ENCODE measurements at places on chromosomes 13 and 19.

- no peaks in the 10 kb centered on the region for H3K36me3 ChIP-seq
- no peak for DNase-seq
Measured at GRCh38 chr13:30113551-30113950, 193.8 kb downstream of the KATNAL1 start.

DNA sequence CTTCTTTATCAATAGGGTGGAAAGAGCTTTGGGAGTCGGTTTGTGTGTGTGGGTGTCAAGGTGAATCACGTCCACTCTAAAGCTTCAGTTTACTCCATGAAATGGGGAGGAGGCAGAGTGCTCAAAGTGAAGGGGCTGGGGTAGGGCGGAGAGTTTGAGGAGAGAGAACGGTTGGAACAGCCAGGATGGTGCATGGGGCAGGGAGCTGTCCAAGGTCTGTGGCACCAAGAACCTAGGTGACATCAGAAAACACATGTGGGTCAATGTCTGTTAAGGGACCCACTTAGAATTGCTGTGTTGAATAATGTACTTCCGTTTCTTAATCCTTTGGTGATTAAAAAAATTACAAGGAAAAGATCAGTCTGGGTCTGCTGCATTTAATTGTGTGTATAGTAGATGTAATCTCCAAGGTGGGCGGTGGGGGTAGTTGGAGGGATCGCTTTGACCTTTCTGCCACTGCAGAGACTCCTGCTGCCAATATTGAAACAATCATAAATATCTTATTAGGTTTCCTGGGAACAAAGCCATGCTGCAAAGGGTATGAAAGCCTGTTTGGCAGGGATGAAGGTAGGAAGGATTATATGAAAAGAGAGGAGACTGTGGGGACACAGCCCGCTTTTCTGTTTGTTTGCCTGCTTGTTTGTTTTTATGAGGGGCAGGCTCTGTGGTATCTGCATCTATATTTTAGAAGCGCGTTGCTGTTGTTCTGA lies 122.3 kb downstream of the ATP8A2 start:
- DNase-seq = no peak
- H3K4me1 ChIP-seq = no peaks in the 10 kb centered on the region
- no peaks in the 10 kb centered on the region for H3K36me3 ChIP-seq
- no peak overlapping the region for H3K4me3 ChIP-seq

DNA sequence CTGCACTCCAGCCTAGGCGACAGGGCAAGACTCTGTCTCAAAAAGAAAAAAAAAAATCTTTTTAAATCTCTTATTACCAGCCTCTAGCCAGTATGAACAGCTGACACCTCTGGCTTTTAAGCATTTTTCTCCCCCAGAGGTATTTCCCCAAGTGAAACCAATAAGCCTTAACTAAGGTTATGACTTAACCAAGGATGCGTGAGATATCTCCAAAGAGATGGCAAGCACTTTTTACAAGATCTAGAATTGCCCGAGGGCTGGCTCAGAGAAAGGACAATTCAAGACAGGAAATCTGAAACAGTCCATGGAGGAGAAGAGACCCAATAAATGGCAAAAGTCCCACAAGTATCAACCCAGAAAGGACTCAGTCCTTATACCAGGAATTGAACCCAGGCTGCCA lies 362.1 kb downstream of the FOXO1 start:
- DNase-seq = no peak
- no peaks in the 10 kb centered on the region for H3K4me1 ChIP-seq
- no peak overlapping the region for H3K27ac ChIP-seq
- H3K36me3 ChIP-seq = no peaks in the 10 kb centered on the region
- H3K27me3 ChIP-seq = no peaks in the 10 kb centered on the region
- H3K4me3 ChIP-seq = no peak overlapping the region

DNA sequence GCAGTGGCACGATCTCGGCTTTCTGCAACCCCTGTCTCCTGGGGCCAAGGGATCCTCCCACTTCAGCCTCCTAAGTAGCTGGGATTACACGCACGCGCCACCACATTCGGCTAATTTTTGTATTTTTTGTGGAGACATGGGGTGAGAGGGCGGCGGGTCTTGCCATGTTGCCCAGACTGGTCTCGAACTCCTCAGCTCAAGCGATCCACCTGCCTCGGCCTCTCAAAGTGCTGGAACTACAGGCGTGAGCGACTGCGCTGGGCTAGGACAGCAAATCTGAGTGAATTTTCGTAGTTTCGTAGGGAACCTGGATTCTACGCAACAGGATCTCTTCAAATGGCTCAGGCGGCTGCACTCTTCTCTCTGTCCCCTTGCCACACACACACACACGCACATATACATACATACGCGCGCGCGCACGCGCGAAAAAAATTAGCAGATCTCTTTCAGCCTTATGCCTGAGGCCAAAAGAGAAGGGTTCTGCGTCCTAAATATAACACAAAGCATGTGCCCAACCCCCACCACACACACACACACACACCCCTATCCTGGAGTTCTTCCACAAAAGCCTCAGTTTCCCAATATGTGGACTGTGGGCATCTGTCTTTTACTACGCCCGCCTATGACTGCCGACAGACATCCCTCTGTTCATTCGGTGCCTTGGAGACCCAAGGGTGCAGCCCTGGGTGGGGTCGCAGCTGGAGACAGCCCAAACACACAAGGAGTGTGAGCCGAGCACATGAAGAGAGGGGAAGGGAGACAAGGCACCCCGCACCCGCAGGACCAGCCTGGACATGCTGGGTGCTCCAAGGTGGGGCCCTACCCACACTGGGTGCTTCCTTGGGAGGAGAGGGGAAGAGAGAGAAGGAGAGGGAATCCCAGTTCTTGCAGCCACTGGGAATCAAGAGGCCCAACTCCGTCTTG lies 616 bp downstream of the PINLYP start:
- DNase-seq = no peak
- no peaks in the 10 kb centered on the region for H3K27me3 ChIP-seq
- H3K4me1 ChIP-seq = peaks cover 15% of the 10 kb centered on the region
- no peaks in the 10 kb centered on the region for H3K36me3 ChIP-seq
- H3K4me3 ChIP-seq = peak overlapping the region; percentile 98

GRCh38 chr13:36418022-36418805 lies 14.1 kb upstream of the CCNA1 start:
- no peak overlapping the region for H3K27ac ChIP-seq
- H3K4me3 ChIP-seq = no peak overlapping the region
- DNase-seq = no peak
- no peaks in the 10 kb centered on the region for H3K4me1 ChIP-seq
- H3K36me3 ChIP-seq = no peaks in the 10 kb centered on the region

DNA sequence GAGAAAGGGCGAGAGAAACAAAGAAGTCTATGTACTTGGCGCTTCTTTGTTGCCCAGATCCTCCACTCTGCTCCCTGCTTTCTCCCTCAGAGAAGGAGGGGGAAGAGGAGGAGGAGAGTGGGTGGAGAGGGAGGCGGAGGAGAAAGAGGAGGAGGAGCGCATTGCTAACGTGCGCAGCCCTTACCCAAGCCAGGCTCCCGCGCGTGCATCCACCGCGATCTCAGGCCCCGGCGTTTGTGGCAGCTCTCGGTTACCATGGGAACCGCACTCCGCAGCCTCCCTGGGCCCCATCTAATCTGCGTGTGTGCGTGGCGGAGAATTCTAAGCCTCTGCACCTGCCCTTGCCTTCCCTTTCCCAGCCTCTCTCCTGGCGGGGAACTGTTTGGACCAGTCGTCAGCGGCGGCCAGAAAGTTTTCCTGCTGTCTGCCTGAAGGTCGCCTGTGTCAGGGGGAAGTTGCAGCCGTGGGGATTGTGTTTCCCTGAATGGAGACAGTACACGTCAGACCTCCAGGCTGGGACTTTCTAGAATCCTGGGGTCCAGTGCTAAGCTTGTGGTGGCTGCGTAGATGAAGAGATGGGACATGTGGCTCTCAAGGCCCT lies at the start of gene ERICH6B:
Gene ERICH6B, minus strand, starts transcription at position 239 of the 601 bp plus-strand sequence. CDS start 18,734 bp downstream, outside the sequence.
- H3K4me3 ChIP-seq = peak within 1 kb of the TSS; percentile 44
- H3K36me3 ChIP-seq = no peaks in the 10 kb centered on the region
- no peaks in the 10 kb centered on the region for H3K27me3 ChIP-seq
- H3K4me1 ChIP-seq = no peaks in the 10 kb centered on the region

DNA sequence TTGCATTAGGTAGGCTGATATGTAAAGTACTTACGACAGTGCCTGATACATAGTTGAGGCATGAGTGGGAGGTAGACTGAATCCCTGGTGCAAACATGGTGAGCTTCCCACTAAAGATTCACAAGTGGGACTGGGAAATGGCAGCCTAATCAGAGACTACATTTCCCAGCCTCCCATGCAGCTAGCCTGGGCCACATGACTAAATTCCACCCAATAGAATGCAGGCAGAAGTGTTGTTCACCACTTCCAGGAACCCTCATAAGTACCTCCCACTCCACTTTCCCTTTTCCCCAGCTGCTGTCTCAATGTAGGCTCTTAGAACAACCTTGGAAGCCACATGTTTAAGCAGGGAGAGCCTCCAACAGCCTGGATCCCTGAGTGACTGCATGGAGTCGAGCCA lies 104.9 kb downstream of the CACNA1A start:
- no peaks in the 10 kb centered on the region for H3K4me1 ChIP-seq
- no peak for DNase-seq
- no peaks in the 10 kb centered on the region for H3K27me3 ChIP-seq
- H3K36me3 ChIP-seq = no peaks in the 10 kb centered on the region
- H3K27ac ChIP-seq = no peak overlapping the region

GRCh38 chr13:110407021-110407420 lies 99.9 kb downstream of the COL4A2 start:
- no peaks in the 10 kb centered on the region for H3K36me3 ChIP-seq
- H3K27ac ChIP-seq = peak overlapping the region; percentile 98
- peaks cover 42% of the 10 kb centered on the region for H3K4me1 ChIP-seq
- no peak overlapping the region for H3K4me3 ChIP-seq
- no peaks in the 10 kb centered on the region for H3K27me3 ChIP-seq

DNA sequence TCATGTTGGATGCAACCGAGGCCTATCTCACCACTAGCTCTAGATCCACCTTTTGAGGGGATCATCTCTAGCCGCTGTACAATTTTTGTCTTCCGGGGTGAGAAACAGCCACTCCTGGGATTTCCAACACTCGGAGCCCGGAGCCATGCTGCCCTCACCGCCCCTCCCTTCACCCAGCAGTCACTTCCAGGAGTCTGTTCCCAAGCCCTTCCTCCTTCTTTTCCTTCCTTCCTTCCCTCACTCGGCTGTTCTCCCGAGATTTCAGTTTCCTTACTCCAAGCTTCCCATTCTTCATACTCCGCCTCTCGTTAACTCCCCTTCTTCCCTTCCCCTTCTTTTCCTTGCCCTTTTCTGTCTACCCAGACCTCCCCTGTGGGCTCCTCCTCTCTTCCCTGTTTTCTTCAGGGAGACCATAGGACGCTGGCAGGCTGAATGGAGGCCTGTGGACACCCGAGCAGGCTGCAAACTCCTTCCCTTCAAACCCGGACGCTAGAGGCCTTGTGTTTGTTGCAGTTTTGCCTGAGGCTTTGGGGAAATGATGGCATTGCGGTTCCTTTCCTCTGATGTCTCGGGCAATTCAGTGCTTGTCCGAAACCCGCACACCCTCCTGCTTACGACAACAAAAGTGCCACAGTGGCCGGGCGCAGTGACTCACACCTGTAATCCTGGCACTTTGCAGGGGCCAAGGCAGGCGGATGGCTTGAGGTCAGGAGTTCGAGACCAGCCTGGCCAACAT lies 96.0 kb downstream of the CAB39L start:
- no peak overlapping the region for H3K27ac ChIP-seq
- peaks cover 3% of the 10 kb centered on the region for H3K4me1 ChIP-seq
- no peak overlapping the region for H3K4me3 ChIP-seq
- no peak for DNase-seq
- H3K36me3 ChIP-seq = peaks cover 11% of the 10 kb centered on the region
- H3K27me3 ChIP-seq = no peaks in the 10 kb centered on the region

DNA sequence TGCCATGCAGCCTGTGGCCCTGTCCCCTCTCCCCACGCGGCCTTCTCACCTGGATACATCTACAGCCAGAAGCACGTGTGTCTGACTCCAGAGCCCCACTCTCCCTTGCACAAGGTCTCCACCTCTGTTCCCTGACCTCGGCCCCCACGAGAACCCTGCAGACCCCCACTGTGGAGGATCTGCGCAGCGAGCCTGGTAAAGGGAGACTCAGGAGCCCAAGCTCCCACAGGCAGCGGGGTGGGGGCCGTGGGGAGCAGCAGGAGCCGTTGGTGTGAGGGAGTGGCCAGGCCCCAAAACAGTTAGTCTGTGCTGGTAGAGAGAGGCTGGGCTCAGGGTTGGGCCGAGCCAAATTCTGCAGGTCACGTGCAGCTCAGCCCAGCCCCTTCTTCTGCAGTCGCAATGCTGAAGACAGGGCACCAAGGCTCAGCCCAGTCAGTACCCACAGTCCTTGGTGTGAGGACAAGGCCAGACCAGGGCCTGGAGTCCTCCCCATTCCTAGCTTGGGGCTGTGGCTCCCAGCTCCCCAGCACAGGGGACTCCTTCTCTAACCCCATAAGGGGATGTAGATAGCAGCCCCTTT lies 28.7 kb upstream of the SLC7A10 start:
- no peaks in the 10 kb centered on the region for H3K27me3 ChIP-seq
- no peaks in the 10 kb centered on the region for H3K36me3 ChIP-seq
- DNase-seq = no peak
- no peak overlapping the region for H3K27ac ChIP-seq
- H3K4me3 ChIP-seq = no peak overlapping the region

DNA sequence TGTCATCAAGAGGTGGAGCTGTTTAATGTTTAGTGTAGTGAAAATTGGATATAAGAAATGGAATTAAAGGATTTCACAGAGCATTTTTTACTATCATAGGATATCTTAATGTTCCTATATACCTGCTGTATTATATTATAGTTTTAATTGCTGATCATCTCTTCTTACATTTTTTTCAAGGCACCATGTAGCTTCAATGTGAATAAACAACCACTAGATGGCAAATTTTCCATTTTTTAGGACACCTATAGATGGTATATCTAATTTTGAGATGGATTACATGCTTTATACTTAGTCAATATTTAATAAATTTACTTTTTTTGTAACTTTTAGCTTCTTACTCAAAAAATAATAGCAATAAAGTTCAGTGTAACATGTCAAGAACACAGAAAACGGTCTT lies 9.0 kb upstream of the ATXN8OS start:
- no peaks in the 10 kb centered on the region for H3K27me3 ChIP-seq
- H3K36me3 ChIP-seq = no peaks in the 10 kb centered on the region
- no peak for DNase-seq
- no peak overlapping the region for H3K27ac ChIP-seq
- H3K4me3 ChIP-seq = no peak overlapping the region
- H3K4me1 ChIP-seq = no peaks in the 10 kb centered on the region

GRCh38 chr13:66128692-66129269 lies 1101.4 kb downstream of the PCDH9 start:
- no peak overlapping the region for H3K4me3 ChIP-seq
- no peaks in the 10 kb centered on the region for H3K27me3 ChIP-seq
- no peak for DNase-seq

- no peak overlapping the region for H3K27ac ChIP-seq
- H3K27me3 ChIP-seq = no peaks in the 10 kb centered on the region
- no peak for DNase-seq
- peaks cover 41% of the 10 kb centered on the region for H3K4me1 ChIP-seq
- H3K4me3 ChIP-seq = peak overlapping the region; percentile 76
- no peaks in the 10 kb centered on the region for H3K36me3 ChIP-seq
Measured at GRCh38 chr19:4970558-4971423, 1.9 kb downstream of the KDM4B start.

DNA sequence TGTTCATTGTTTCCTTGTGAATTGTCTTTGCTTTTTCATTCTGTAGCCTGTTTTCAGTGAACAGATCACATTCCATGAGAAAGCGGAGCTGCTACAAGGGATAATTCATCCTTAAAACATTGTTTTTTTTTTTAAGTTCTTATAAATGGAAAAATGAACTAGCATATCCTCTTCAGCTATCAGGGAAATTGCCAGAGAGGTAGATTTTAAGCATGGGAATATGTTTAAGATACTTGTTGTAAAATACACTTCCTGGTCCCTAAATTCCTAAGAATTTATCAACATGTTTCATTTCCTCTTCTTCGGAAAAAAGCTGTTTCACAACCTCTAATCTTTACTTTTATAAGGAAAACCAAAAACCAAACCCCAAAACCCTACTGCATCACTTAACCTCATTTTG lies 238.0 kb downstream of the POSTN start:
- no peak for DNase-seq
- no peaks in the 10 kb centered on the region for H3K4me1 ChIP-seq
- H3K36me3 ChIP-seq = no peaks in the 10 kb centered on the region
- H3K4me3 ChIP-seq = no peak overlapping the region
- H3K27me3 ChIP-seq = no peaks in the 10 kb centered on the region

All from thoracic aorta (tissue), 2 donors.